ENCODE measurements at places on chromosomes 16 and 17. TPM values are rescaled to one million over a fixed set of nuclear protein-coding genes. Genes with fewer than 3 reads are reported as not detected.

DNA sequence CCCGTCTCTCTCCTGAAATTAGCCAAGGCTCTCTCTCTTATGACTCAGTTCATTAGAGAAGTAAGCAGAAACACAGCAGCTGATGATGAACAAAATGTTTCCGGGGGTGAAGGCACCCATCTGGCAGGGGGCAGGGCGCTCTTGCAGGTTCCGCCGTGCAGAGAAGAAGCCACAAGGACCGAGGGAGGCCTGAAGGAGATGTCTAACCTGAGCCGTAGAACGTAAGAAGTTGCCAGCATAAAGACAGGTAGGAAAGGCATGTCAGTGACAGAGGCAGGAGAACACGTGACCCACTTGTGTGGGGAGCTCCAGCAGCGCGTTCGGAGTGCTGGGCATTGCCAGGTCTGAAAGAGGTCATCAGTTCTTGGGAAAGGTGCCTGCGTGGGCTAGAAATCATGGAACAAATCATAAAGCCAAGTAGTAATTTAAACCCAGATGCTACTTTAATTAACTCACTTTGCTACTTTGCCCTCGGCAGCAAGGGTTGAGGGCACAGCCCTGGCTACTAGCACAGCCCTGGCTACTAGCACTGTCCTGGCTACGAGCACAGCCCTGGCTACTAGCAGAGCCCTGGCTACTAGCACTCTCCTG lies 198.6 kb downstream of the RPTOR start:
- no peak for DNase-seq

GRCh38 chr17:81514739-81515529 lies 2.3 kb upstream of the ACTG1 start:
- peak; percentile 89 for DNase-seq

DNA sequence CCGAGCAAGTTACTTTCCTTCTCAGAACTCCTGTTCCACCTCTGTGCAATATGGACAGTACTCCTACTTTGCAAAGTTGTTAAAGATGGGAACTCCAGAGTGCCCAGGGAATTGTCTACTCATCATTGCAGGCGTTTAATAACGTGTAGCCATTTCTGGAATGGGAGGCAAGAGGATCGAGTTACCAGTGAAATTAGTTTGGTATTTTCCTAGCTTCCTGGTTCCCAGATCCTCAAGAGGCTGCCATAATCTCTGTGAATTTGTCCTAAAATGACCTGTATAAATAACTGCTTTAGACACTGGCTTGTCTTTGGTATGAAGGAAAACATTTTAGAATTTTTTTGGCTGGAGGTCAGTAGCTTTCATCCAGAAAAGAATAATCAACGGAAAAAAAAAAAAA lies 27.7 kb downstream of the WWOX start:
- DNase-seq: no peak

- peak; percentile 63 for DNase-seq
Measured at GRCh38 chr16:19502395-19503131, 19.3 kb downstream of the GDE1 start.

DNA sequence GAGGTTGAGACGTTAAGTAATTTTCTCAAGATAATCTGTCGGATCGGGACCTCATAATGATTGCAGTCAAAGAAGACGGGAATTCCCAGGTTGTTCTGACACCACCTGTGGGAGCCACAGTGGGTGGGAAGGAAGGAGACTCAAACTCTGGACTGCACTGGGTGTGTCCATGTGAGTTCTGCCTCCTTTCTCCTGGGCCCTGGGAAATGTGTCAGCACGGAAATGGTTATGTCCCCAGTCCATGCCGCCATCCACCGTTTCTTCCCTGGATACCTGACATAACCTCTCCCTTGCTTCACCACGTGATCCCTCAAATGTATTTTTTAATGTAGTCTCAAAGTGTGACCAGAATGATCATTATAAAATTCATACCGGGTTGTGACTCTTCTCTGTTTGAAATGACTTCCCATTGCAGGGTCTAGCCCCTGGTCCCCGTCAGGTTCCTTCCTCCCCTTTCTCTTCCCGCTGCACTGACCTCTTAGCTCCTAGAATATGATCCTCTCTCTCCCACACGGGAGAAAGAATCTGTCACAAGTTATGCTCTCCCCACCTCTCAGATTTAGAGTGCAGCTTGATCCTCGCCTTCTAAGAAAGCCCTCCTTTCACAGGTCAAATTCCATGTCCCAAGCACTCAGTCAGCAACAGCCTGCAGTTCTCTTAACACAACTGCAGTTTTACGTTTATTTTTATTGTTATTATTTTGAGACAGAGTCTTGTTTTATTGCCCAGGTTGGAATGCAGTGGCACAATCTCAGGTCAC lies 820.0 kb upstream of the EEF2KMT start:
- no peak for DNase-seq

GRCh38 chr16:88734361-88734728 lies 28.0 kb downstream of the CTU2 start:
- no peak for DNase-seq

DNA sequence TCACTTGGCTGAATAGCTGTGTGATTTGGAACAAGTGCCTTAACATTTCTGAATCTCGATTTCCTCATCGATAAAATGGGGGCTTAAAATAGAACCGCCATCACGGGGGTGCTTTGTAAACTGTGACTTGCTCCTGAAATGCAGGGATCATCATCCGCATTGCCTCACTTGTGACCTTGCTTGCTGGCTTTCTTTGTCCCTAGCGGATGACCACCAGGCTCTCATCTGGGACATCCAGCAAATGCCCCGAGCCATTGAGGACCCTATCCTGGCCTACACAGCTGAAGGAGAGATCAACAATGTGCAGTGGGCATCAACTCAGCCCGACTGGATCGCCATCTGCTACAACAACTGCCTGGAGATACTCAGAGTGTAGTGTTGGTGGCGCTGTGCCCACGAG lies 11.9 kb upstream of the TACO1 start:
- no peak for DNase-seq

- DNase-seq: no peak
Measured at GRCh38 chr16:17901309-17901708, 430.5 kb upstream of the XYLT1 start.

- DNase-seq: no peak
Measured at GRCh38 chr17:29619251-29619650, 3.5 kb downstream of the CORO6 start.

DNA sequence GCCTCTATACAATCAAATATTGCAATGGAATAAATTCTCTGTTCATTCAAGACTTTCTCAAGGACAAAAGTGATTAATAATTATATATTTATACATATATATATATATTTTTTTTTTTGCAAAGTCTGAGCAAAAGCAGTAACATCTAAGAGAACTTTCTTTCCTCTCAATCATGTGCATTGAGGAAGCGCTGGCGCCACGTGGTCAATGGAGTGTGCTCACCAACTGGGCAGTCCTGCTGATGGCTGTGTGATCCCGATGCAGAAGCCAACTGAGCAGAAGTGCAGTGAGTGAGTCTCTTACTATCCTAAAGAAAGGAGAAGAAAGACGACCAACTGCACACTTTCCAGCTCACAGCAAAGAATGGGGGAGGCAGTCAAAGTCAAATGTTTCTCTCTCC lies 37.2 kb upstream of the ULK2 start:
- DNase-seq: no peak

DNA sequence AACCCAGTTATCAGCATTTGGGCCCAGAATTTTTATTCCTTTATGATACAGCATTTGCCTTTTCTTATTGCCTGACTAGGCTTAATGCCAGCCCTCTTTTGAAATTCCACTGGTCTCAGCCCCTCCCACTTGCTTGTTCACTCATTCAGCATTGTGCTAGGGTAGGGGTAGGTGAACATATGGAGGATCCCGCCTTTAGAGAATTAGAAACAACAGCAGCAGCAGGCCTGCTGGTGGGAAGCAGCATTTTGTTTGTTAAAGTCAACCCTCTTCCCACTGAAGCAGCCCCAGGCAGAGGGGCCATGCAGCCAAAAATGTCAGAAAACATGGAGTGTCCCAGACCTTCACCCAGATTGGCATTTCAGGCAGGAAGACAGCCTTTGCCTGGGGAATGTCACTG lies 1355.2 kb downstream of the CDH8 start:
- no peak for DNase-seq

- peak; percentile 87 for DNase-seq
Measured at GRCh38 chr17:77427391-77427991, 286.7 kb downstream of the SEC14L1 start.

DNA sequence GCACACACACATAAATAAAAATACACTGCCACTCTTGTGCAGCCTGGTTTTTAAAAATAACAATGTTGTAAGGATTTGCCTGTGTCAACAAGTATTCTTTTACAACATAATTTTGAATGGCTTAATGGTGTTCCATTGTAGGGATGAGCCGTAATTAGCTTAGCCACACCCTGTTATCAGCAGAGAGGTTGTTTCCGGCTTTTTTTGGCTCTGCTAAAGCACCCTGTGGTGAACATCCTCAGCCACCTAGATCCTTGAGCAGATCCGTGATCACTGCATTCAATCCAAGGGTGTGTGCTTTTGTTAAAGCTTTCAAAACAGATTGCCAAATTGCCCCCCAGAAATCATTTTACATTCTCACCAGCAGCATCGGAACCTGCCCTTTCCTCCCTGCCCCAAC lies 7.0 kb downstream of the KATNB1 start:
- DNase-seq: no peak

- peak; percentile 35 for DNase-seq
Measured at GRCh38 chr17:79833744-79834564, 5.3 kb downstream of the CBX4 start.

DNA sequence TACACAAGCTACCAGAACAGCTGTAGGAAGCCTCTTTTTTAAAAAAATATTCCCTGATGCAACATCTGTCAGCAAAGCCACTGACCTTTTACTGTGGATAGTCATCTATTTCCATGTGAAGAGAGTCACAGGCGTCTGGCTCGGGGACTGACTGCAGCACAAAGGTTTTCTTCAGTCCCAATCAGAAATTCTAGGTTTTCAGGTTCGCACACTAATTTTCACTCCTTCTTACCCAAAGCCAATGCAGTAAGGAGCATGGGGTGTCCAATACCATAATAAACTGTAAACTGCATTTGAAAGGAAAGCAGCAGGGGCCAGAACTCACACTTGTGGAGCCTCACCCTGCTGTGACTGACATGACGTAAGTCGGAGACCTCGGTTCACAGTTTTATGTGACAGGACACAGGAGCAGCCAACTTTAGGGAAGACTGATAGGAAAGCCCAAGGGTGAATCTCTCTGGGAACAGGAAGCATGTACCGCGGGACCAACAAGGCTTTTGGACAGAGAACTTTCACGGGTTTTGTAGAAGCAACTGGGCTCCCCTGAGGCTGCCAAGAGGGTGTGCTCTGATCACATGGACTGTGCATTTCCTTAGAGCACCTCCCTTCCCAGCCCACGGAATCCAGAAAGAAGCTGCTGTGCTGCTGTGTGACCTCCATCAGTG lies 9.1 kb upstream of the TMEM100 start:
- DNase-seq: peak; percentile 33

GRCh38 chr16:20916289-20916688 lies 15.7 kb downstream of the LYRM1 start:
- no peak for DNase-seq

DNA sequence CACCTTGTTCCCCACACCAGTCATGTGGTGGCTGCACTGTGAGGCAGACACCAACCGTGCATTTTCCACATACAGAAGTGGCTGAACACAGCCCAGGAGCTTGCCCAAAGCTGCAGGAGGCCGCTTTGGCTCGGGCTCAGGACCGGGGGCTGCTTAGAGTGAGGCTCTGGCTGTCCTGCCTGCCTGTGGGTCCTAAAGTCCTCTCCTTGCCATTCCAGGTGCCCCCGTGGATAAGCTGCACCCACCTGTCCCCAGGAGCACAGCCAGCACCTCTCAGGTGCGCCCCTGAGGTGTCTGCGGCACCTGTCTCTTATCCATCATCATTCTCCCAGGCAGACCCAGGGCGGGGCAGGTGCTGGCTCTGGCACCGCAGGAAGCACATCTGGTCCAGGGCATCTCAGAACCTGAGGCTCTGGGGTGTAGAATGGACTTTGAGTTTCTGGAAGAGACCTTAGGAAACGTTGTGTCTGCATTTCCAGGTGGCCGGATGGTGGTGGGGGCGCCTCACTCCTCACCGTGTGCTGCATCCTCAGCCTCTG lies 180.5 kb upstream of the ZNF469 start:
- no peak for DNase-seq

DNA sequence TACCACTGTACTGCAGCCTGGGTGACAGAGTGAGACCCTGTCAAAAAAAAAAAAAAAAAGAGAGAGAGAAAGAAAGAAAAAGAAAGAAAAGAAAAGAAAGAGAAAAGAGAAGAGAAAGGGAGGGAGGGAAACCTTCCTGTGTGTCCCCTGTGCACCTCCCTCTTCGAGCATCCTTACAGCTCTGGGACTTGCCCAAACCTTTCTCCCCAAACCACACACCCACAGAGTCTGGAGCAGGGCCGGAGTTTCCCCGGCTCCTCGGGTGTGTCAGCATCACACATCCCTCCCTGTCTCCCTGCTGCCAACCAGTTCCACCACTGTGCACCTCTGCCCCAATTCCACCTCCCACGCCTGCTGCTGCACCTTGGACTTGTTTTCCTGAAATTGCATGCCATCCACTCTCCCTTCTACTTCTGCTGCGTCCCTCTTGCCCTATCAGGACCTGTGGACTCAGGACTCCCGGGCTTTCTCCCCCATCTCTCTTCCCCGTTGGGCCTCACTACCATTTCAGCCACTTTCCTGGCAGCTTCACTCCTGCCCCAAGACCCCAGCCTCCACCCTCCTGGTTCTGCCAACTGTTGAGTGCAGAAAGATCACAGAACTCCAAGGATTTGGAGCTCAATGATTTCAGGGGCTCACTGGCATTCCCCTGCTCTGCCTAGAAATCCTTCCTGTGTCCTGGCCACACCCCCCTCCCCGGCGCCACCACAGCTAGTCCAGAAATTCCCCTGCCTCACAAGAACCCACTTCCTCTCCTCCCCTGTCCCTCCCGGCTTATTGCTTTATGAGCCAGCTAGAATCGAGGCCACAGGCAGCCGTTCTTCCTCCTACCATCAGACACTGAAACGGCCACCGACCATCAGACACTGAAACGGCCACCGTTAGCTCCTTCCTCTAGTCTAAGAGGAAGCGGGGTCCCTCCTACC lies 3.7 kb upstream of the CDK3 start:
- DNase-seq: peak; percentile 11

DNA sequence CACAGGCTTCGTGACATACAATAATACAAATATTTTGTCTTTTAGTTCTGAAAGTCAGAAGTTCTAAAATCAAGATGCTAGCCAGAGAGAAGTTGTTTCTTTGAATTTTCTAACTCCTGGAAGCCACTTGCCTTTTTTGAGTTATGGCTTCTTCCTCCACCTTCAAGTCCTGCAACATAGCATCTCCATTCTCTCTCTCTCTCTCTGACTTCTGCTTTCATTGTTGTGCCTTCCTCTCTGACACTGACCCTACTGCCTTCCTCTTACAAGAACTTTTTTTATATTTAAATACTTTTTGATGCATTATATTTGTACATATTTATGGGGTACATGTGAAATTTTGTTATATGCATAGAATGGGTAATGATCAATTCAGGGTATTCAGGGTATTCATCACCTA lies 205.9 kb downstream of the MAP2K6 start:
- DNase-seq: no peak

Gene HOXB4
- polyA plus RNA-seq: 1.3 TPM

Gene SALL1
- 4.0 TPM for polyA plus RNA-seq

Gene TBC1D3I
- not detected for polyA plus RNA-seq

Gene NPB
- polyA plus RNA-seq: 0.43 TPM

Gene MSI2
- polyA plus RNA-seq: 43.1 TPM

Gene CD300E
- 1.1 TPM for polyA plus RNA-seq

Gene AIPL1
- polyA plus RNA-seq: not detected

Gene SNAI3
- not detected for polyA plus RNA-seq

Gene KRTAP4-4
- polyA plus RNA-seq: not detected

Gene GNGT2
- 2.6 TPM for polyA plus RNA-seq

Gene NEUROD2
- polyA plus RNA-seq: not detected

Gene IL17C
- not detected for polyA plus RNA-seq

Gene TSR3
- polyA plus RNA-seq: 40.7 TPM
